Natural killer cell (primary cell): ENCODE measurements at places on chromosomes 6 and 20. TPM values are rescaled to one million over a fixed set of nuclear protein-coding genes. Genes with fewer than 3 reads are reported as not detected.

- DNase-seq, result no peak
- no peaks in the 10 kb centered on the region for H3K4me1 ChIP-seq
- no peaks in the 10 kb centered on the region for H3K36me3 ChIP-seq
These were observed 177.3 kb upstream of the TENT5A start for GRCh38 chr6:81929828-81930227.

- no peak overlapping the region for H3K4me3 ChIP-seq
- peaks cover 14% of the 10 kb centered on the region for H3K36me3 ChIP-seq
- no peak for DNase-seq
- no peaks in the 10 kb centered on the region for H3K27me3 ChIP-seq
- H3K27ac ChIP-seq, result no peak overlapping the region
- no peaks in the 10 kb centered on the region for H3K4me1 ChIP-seq
These were observed 54.4 kb downstream of the RTN4IP1 start for GRCh38 chr6:106574741-106575458.

- H3K27ac ChIP-seq, result no peak overlapping the region
- H3K27me3 ChIP-seq, result no peaks in the 10 kb centered on the region
- H3K4me3 ChIP-seq, result no peak overlapping the region
- H3K36me3 ChIP-seq, result no peaks in the 10 kb centered on the region
- H3K4me1 ChIP-seq, result no peaks in the 10 kb centered on the region
These were observed 48.2 kb downstream of the PLG start for GRCh38 chr6:160750276-160750689.

DNA sequence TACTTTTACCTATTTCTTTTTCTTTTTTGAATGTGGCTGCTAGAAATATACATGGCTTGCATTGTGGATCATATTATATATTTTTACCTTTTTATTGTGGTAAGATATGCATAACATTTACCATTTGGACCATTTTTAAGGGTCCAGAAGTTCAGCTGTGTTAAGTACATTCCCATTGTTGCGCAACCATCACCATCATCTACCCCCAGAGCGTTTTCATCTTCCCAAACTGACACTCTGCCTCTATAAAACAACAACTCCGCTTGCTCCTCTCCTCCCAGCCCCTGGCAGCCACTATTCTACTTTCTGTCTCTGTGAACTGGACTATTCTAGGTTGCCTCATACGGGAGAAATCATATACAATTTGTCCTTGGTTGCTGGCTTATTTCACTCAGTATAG is 28.2 kb upstream of the CCN5 start:
- H3K27me3 ChIP-seq, result no peaks in the 10 kb centered on the region
- no peak overlapping the region for H3K27ac ChIP-seq
- H3K36me3 ChIP-seq, result no peaks in the 10 kb centered on the region
- peaks cover 6% of the 10 kb centered on the region for H3K4me1 ChIP-seq

Gene DTNBP1
- total RNA-seq, result 31.6 TPM

Gene SEMG1
- not detected for total RNA-seq

GRCh38 chr20:62622877-62623487 is 19.3 kb upstream of the SLCO4A1 start:
- no peaks in the 10 kb centered on the region for H3K27me3 ChIP-seq
- DNase-seq, result no peak
- no peak overlapping the region for H3K4me3 ChIP-seq
- H3K36me3 ChIP-seq, result no peaks in the 10 kb centered on the region
- peak overlapping the region; percentile 87 for H3K27ac ChIP-seq

- no peak for DNase-seq
- no peak overlapping the region for H3K27ac ChIP-seq
- H3K36me3 ChIP-seq, result peaks cover 3% of the 10 kb centered on the region
- H3K4me1 ChIP-seq, result no peaks in the 10 kb centered on the region
These were observed 160.1 kb upstream of the BEND3 start for GRCh38 chr6:107275330-107275865.

Gene KIAA0408
- total RNA-seq, result not detected

Gene NHLRC1
- 0.89 TPM for total RNA-seq

DNA sequence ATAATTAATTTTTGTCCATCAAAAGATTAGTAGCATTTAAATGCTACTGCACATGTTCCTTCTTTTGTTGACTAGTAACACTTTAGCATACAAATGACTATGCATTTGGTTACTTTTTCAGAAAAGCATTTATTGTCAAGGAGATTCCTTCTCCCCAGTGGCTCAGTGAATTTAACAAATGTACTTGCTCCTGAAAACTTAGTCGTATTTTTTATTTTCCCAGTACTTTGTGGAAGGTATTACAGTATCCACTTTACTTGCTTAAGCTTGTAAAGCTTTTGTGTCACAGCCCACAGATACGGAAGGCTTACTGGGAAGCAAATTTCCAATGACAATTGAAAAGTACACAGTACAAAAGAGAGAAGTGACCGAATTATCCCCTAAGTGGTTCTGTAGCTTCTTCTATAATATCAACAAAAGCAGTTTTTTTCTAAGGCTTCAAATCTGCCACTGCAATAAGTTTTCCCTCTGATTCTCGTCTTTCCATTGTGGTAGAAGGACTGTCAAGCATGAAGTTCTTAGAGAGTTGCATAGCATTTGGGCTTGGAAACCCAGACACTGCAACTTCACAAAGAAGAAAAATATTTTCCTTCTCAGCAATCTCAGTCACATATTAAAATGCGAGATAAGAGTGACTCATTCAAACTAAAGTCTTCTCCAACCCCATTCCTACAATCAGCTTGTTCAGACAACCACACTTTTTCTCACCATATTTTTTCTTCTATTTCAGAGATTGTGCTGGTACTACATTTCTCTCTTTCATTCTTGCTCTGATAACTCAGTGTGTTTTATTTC is 431.2 kb downstream of the GRIK2 start:
- H3K27ac ChIP-seq, result no peak overlapping the region
- no peaks in the 10 kb centered on the region for H3K36me3 ChIP-seq
- no peaks in the 10 kb centered on the region for H3K4me1 ChIP-seq
- no peak for DNase-seq

- H3K27ac ChIP-seq, result no peak overlapping the region
- H3K4me1 ChIP-seq, result no peaks in the 10 kb centered on the region
- H3K36me3 ChIP-seq, result no peaks in the 10 kb centered on the region
- DNase-seq, result no peak
- H3K27me3 ChIP-seq, result no peaks in the 10 kb centered on the region
These were observed 244.6 kb upstream of the FOXQ1 start for GRCh38 chr6:1067346-1067745.

Gene EIF6
- 73.9 TPM for total RNA-seq

Gene ASCC3
- 44.1 TPM for total RNA-seq

DNA sequence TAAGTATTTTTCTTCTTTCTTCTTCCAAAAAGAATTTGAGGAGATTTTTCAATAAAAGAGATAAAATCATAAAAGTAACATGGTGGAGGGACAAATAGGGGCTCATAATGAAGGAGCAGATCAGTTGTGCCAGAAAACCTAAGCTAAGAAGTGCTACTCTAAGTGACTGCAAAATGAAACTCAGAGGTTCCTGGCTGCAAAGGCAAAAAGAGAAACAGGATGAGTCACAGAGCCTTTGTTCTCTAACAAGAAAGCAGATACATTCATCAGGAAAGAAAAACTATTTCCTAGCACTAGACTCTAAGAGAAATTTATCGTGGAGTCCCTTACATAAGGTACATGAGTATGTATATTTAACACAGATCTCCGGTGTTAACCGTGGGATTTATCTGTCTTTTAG is 49.8 kb downstream of the TSHZ2 start:
- DNase-seq, result peak; percentile 34
- no peaks in the 10 kb centered on the region for H3K4me1 ChIP-seq

DNA sequence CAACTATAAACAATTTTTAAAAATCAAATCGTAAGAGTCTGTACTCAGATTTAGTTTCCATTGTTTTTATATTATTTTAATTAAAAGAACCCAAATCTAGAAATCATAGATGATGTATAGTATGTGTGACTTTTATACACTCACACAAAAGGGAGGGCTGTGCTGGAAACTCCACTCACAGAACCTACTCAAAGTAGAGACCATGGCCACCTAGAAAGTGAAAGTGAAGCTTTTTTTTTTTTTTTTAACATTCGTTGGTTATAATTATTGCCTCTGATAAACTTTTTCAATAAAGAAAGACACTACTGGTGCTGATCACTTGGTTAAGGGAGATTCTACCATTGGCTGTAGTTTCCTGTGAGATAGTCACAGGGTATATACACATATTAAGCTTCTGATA is 37.9 kb upstream of the PRL start:
- DNase-seq, result no peak
- no peak overlapping the region for H3K4me3 ChIP-seq
- no peaks in the 10 kb centered on the region for H3K27me3 ChIP-seq
- H3K36me3 ChIP-seq, result no peaks in the 10 kb centered on the region
- no peaks in the 10 kb centered on the region for H3K4me1 ChIP-seq
- H3K27ac ChIP-seq, result no peak overlapping the region

- H3K27ac ChIP-seq, result peak overlapping the region; percentile 80
- no peaks in the 10 kb centered on the region for H3K27me3 ChIP-seq
- no peak for DNase-seq
- peaks cover 35% of the 10 kb centered on the region for H3K4me1 ChIP-seq
- no peak overlapping the region for H3K4me3 ChIP-seq
- H3K36me3 ChIP-seq, result peaks cover 14% of the 10 kb centered on the region
These were observed 20.4 kb downstream of the UTRN start for GRCh38 chr6:144305567-144305966.

Gene C20orf141
- not detected for total RNA-seq

Gene FILIP1
- not detected for total RNA-seq

- H3K4me3 ChIP-seq, result peak within 1 kb of the TSS; percentile 65
- DNase-seq, result peak; percentile 40
- no peaks in the 10 kb centered on the region for H3K36me3 ChIP-seq
- peaks cover 10% of the 10 kb centered on the region for H3K27me3 ChIP-seq
- no peak within 1 kb of the TSS for H3K27ac ChIP-seq
These were observed at the start of gene ETV7 for GRCh38 chr6:36387440-36388303. Gene ETV7, minus strand, starts transcription at chr6:36387669. Its CDS starts 128 bp downstream, at chr6:36387541.

Gene HCRTR2
- not detected for total RNA-seq

GRCh38 chr6:351867-352289 is 39.7 kb upstream of the IRF4 start:
- peaks cover 8% of the 10 kb centered on the region for H3K4me1 ChIP-seq
- H3K27ac ChIP-seq, result no peak overlapping the region
- no peaks in the 10 kb centered on the region for H3K27me3 ChIP-seq

Gene SLC22A23
- 0.79 TPM for total RNA-seq

DNA sequence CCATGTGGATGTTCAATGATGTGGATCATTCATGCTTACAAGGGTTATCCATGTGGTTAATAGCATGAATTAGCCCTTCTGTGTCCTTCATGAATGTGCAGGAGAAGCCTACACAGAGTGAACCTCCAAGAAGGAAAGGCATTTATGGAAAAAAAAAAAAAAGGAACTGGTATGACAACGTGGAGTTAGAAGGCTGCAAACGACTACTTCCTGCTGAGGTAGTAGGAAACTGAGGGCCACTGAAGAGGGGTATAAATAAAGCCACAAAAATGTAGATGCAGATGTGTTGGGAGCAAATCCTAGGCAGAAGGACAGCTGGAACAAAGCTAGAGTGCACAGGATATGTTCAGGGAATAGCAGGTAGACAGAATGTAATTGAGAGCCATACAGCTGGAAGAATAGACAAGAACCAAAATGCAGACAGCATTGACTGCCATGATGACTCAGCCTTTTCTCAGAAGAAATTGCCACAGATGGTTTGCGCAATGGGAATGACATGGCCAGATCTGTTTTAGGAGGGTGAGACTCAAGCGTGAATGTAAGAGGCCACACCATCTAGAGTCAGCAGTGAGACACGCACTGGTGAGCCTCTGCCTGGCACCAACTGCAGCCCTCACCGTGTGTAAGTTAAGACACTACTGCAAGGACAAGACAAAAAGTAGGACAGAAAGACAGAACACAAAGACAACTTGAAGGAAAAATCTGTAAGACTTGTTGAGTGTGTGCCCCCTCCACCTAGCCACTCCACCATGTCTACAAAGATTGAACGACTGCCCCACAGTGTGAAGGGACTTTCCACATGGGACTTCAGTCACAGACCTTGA is 79.8 kb downstream of the KIF13A start:
- H3K27me3 ChIP-seq, result no peaks in the 10 kb centered on the region
- peak; percentile 23 for DNase-seq
- H3K4me3 ChIP-seq, result no peak overlapping the region
- no peaks in the 10 kb centered on the region for H3K36me3 ChIP-seq
- H3K4me1 ChIP-seq, result peaks cover 3% of the 10 kb centered on the region

Gene HLA-DMB
- 19.5 TPM for total RNA-seq

Gene CALHM5
- 0.05 TPM for total RNA-seq

DNA sequence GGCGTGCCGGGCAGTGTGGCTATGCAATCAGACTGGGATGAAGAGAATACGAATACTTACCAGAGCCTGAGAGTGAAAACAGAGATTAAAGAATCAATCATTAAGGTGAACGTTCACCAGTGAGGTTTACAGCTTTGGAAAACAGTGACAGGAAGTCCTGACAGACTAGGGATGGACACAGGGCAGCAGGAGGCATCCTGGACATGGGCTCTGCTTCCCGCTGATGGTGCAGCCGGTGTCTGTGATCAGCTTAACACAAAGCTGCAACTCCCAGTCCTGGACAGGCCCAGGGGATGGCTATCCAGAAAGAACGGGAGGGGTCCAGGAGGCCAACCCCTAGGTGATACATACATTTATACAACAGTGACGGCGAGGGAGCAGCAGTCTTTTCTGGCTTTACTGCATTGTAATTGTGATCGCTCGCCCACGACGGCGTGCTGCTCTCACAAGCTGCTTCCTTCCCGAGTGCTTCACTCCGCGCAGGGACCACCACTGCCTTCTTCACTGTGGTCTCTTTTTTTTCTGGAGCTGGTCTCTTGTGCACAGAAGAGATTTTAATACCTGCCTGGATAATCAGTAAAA is 20.7 kb downstream of the DIDO1 start:
- H3K27ac ChIP-seq, result no peak overlapping the region
- H3K4me1 ChIP-seq, result peaks cover under 1% of the 10 kb centered on the region
- H3K4me3 ChIP-seq, result no peak overlapping the region

Gene RIPOR3
- 0.45 TPM for total RNA-seq

GRCh38 chr6:39181333-39181732 is 47.9 kb downstream of the KCNK5 start:
- H3K4me1 ChIP-seq, result no peaks in the 10 kb centered on the region
- H3K36me3 ChIP-seq, result no peaks in the 10 kb centered on the region
- H3K27ac ChIP-seq, result no peak overlapping the region
- DNase-seq, result no peak
- H3K27me3 ChIP-seq, result no peaks in the 10 kb centered on the region
- no peak overlapping the region for H3K4me3 ChIP-seq

Gene MACROD2
- 0.88 TPM for total RNA-seq

DNA sequence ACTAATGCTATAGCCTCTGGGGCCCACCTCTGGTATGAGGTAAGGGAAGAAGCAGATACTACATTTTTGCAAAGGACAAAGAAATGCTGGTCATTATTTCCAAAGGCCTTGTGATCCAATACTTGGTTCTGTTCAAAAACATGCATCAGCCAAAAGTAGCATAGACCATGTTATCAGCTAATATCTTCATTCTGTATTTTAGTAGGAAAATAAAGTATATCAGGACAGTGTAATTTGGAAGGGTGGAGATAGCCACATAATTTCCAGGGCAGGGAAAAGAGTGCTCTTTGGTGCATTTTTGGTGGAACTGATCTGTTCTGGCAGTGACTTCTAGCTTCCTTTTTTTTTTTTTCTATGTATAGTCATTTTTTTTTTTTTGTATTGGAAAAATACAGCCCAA is 258.0 kb upstream of the SOX4 start:
- no peaks in the 10 kb centered on the region for H3K27me3 ChIP-seq
- H3K36me3 ChIP-seq, result no peaks in the 10 kb centered on the region
- no peak overlapping the region for H3K27ac ChIP-seq
- no peak overlapping the region for H3K4me3 ChIP-seq

Gene MAP1LC3A
- total RNA-seq, result 19.8 TPM

GRCh38 chr20:16058268-16058667 is 515.0 kb downstream of the KIF16B start:
- H3K27me3 ChIP-seq, result no peaks in the 10 kb centered on the region
- no peak overlapping the region for H3K27ac ChIP-seq
- no peaks in the 10 kb centered on the region for H3K36me3 ChIP-seq
- DNase-seq, result no peak
- H3K4me3 ChIP-seq, result no peak overlapping the region

Gene ADGRF5
- total RNA-seq, result not detected

Gene IYD
- not detected for total RNA-seq

Gene CRISP3
- not detected for total RNA-seq
